ENCODE measurements at places on chromosomes 16 and 17.

DNA sequence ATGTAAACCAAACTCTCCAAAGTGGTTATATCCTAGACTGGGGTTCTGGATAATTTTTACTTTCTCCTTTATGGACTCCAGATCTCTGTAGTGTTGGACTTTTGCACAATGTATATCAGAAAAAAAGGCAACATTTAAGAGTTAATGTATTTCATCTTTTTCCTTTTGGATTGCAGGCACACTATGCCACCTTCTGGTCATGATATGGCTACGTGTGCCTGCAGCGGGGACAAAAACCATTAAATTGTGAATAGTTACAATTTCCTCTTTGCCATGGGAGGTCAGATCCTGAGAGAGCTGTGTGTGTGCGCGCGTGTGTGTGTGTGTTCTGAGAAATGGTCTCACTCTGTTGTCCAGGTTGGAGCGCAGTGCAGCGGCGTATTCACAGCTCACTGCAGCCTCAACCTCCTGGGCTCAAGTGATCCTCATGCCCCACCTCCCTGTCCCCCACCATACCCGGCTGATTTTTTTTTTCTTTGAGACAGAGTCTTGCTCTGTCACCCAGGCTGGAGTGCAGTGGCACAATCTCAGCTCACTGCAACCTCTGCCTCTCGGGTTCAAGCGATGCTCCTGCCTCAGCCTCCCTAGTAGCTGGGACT, 4.3 kb upstream of the SGF29 start:
- no peak for DNase-seq

DNA sequence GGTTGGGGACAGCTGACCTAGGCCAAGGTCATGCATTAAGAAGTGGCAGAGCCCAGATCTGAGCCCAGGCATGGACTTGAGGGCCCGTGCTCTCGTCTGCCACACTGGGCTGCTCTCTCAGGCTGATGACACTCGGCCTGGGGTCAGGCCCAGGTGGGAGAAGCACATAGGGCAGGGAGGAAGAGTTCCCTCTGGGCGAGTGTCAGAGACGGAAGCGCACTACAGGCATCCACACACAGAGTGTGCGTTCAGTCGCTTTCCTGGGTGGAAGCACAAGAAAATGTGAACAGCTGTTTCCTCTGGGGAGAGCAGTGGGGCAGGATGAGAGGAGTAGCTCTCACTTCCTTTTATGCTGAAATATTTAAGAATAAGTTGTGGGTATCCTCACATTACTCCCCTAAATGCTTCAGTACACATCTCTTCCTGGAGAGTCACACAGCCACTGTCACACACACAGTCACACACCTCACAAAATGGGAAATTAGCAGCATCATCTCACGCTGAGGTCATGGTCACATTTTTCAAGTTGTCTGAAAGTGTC, 59.7 kb downstream of the B9D1 start:
- DNase-seq, result no peak

GRCh38 chr16:71780521-71781089, 28.0 kb downstream of the AP1G1 start:
- DNase-seq, result no peak

DNA sequence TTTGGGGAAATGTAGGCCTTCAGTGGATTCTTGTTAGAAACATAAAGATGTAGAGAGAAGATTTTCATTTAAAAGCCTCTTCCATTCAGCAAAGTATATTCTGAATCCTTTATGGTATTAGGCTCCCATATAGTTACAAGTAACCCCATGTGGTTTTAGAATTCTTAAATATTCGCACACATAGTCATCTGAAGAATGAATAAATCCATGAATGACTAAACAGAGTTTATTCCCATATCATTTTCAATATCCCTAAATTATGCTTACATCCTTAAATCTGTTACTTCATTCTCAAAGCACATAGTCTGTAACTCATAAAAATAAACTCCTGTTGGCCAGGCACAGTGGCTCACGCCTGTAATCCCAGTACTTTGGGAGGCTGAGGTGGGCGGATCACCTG, 962.1 kb downstream of the KCNJ18 start:
- no peak for DNase-seq

GRCh38 chr16:84667600-84668309, 19.4 kb downstream of the KLHL36 start:
- DNase-seq, result no peak

DNA sequence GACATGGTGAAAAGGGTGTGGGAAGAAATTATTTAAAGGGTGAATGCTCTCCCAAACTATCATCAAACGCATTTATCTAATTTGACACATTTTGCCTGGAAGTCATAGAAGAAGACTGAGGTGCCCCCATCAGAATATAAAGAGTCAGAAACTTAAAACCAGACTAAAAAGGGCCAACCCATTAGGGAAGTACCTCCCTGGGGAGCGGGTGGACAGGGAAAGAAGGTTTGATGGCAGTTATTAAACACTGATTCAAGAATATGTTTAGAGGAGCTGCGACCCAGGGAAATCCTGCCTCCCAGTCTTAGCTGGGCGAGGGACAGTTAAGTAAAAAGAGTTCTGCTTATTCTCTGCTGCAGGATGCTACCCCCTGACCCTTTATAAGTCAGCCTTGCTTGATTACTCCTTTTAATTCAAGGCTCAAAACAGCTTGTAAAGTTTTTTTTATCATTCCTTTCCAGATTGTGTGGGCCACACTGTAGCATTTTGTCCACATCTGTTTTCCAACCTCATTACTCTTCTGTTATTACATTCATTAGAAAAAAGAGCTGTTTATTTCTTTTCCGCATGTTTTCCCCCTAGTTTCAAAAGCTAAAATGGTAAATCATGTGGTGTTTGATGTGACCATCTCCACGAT, 138.5 kb upstream of the TBX2 start:
- DNase-seq, result no peak

DNA sequence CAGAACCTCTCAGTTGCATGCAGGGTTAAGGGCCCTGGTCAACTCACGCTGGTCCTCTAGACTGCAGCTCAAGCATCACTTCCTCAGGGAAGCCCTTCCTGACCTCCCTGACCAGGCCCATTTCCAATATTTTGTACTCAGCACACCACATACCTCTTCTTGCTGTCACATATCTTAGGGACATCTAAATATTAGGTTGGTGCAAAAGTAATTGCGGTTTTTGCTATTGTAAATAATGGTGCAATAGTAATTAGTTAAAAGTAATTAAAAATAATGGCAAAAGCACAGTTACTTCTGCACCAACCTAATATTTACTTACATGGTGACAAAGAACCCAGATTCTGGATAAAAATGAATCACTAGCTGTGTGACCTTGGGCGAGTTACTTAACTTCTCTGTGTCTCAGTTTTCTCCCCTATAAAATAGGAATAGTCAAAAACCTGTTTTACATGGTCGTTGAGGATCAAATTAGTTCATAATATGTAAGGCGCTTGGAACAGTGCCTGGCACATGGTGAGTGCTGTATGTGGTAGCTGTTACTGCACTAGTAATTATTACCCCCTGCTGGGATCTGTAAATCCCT, 177.4 kb downstream of the PRKCB start:
- no peak for DNase-seq

GRCh38 chr16:79560318-79560717, 40.2 kb downstream of the MAF start:
- DNase-seq, result no peak

DNA sequence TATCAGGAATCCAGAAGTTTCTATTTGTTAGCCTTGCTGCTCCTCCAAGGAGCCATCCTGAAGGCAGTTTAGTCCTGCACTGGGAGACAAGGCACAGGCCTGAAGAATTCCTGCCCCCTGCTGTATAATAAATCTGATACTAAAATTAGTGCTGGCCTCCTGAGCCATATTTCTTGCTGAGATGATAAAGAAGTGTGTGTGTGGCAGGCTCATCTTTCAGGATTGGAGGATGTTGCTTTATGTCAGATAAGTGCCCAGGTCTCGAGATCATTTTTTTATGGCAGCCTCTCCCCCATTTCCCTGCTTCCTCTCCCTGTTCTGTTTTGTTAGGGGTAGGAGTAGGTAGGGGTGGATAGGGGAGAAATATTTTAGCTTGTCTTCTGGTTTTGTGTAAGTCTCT, 26.0 kb downstream of the MSI2 start:
- no peak for DNase-seq

- DNase-seq, result no peak
Measured at GRCh38 chr17:71349908-71350600, 770.8 kb upstream of the SOX9 start.

DNA sequence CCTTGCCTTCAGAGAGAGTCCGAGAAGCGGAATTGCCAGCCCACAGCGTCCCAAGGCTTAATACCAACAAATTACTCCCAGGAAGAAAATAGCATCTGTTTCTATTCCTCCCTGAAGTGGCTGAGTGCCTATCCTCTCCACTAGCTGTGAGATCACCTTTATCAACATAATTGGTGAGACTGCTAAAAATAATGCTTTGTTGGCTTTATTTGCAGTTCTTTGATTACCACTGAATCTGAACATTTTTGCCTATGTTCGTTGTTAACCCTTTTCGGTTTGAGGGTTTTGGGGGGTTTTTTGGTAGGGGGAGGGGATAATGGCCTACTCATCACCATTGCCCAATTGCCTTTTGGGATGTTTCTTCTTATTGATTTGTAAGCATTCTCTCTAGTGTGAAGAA, 31.0 kb downstream of the MMP15 start:
- DNase-seq, result no peak

- DNase-seq, result no peak
Measured at GRCh38 chr16:85330694-85331188, 218.5 kb upstream of the CIBAR2 start.

DNA sequence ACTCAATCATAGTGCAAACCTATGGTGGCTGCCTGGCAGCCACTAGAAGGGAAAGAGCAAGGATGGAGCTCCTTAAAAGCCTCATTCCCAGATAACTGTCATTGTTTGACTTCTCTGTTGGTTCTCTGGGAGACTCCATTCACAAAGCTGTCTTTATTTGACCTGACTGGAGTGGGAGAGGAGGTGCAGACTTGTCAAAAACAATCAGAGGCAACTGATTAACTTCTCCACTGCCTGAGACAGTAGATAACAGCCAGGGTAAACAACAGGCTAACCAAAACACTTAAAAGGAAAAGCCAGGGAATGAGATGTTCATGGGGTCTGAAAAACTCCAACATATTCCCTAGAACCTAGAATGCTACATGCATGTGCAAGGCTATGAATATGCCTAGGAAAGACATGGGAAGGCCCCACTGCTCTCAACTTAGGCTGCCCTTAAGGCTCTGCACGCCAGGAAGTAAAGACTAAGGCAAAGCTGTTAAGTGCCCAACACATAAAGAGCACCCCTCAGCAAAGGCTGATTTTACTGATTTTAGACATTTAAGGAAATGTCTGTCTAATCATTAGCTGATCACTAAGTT, 82.0 kb downstream of the TTC19 start:
- DNase-seq, result no peak

GRCh38 chr16:67967183-67967957, 1.1 kb downstream of the SLC12A4 start:
- no peak for DNase-seq

DNA sequence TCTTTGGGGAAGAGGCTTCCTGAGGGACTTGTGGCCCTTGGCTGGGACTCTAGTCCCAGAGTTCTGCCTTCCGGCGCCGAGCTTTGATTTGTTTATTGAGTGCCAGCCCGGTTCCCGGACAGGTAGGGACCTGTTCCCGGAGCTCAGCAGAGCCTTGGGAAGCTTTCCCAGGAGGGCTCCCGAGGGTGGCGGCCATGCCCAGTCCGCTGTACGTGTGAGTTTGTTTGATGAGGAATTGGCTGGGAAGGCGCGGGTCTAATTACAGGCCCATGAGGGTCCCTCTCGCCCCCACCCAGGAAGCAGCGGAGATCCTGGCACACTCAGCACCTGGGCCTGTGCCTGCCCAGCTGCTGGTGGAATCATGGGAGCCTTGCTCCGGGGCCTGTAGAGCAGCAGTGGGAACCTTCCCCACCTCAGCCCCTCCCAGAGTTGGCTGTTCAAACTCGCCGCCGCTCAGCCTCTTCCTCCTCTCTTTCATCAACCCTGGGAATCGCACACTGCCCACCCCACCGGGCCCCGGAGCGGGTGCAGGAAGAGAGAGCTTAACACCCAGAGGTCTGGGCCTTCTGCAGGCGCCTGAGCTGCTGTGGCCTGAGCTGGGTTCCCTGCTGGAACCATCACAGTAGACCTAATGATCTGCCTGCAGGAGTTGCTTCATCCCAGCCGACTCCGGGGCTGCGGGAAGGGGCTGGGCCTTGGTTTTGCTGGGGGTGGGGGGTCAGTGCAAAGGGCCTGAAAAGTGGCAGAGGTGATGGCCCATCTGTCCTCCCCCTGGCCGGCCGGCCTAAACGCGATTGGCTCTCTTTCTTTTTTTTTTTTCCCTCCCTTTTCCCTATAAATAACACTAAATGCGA, 313.7 kb downstream of the SEC14L1 start:
- no peak for DNase-seq

- no peak for DNase-seq
Measured at GRCh38 chr17:1714980-1715802, 5.0 kb upstream of the TLCD2 start.

- no peak for DNase-seq
Measured at GRCh38 chr17:57154921-57155320, 69.9 kb downstream of the AKAP1 start.

GRCh38 chr16:49292413-49292812, 10.8 kb upstream of the CBLN1 start:
- DNase-seq, result no peak

DNA sequence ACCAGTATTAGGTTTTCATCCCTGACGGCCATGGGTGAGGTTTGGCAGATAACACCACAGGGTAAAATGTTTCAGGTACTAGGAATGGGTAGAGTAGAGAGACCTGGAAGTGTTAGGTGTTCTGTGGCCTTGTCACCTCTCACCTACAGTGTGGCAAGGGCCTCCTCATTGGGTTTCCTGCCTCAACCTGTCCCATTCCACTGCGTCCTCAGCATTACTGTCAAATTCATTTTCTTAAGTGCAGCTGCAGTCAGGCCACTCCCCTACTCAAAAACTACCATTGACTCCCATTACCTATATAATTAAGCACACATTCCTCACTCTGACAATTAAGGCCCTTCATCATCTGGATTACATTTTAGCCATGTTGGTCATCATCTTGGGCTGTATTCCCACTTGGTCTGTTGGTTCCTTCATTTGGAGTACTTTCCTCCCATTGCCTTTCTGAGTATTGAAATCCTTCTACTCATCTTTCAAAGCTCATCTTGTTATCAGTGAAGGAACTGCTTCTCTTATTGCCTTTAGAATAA, 64.5 kb downstream of the NUP88 start:
- no peak for DNase-seq

DNA sequence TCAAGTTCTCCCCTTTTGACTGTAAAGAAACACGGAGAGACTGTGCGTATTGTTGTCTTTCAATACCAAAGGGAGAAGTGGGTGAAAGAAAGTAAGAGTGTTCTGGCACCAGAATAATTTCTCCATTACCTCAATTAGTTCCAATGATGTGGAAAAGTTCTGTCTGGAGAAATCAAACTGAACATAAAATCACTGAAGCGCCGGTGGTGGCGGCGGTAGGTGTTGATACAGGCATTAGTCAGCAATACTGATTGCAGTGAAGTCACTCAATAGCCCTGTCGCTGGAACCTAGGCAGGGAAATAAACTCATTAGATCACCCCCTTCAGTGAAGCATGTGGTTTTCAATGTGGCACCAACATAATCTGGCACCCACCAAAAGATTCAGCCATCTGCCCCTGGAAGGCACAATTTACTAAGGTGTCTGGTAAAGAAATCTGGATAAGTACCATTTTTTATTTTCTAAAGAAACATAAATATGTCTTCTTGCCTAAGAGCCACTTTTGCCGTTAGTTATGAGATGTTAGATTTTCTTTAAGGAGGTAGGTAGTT, 274.2 kb upstream of the SOX9 start:
- DNase-seq, result no peak
